Mesendoderm (in vitro differentiated cells): ENCODE measurements at places on chromosomes 4 and X.

DNA sequence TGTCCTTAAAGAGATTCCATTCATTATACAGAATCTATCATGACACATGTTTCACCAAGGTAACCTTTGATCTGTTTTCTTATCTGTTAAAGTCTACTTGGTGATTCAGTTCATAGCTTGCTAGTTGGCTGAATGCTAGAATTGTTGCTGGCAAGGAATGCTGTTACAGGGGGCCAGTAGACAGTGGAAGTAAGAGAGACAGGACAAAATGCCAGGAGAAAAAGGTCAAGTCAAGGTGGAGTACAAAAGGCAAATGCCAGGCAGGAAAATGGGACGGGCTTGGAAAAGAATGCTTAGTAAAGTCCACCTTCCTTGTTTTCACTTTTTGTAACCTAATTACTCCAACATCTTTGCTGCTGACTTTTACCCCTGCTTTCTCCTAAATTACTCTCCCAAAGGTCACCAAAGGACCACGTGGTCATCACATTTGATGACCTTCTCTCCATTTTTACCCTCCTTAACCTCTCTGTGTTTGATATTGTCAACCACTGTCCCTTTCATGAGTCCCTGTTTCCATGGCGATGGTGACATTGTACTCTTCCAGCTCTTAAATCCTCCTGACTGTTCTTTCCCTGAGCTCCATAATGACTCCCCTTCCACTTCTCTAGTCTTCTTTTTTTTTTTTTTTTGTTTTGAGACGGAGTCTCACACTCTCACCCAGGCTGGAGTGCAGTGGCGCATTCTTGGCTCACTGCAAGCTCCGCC, 24.5 kb upstream of the TAPT1 start:
- no peak overlapping the region for H3K4me3 ChIP-seq
- no peaks in the 10 kb centered on the region for H3K27me3 ChIP-seq
- H3K4me1 ChIP-seq = peaks cover 3% of the 10 kb centered on the region
- DNase-seq = peak; percentile 22
- H3K27ac ChIP-seq = no peak overlapping the region
- no peaks in the 10 kb centered on the region for H3K36me3 ChIP-seq

GRCh38 chrX:5176766-5177165, 1051.9 kb downstream of the NLGN4X start:
- no peaks in the 10 kb centered on the region for H3K4me1 ChIP-seq
- no peaks in the 10 kb centered on the region for H3K36me3 ChIP-seq
- H3K27ac ChIP-seq = no peak overlapping the region
- H3K27me3 ChIP-seq = no peaks in the 10 kb centered on the region

DNA sequence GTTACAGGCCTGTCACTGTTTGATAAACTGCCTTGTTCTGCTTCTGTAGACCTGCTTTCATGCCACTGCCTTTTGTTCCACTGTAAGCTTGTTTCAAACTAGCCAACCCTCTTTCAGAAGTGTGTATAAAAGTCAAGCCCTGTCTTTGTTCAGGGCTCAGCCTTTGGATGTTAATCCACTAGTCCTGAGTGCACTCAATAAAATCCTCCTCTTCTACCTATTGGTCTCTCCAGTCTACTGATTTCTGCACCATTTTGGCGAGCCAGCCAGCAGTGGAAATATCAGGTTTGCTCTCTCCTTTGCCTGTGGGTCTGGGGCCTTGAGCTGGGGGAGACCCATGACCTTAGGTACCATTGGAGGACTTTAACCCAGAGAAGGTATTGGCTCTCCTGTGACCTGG, 901.6 kb upstream of the NDST4 start:
- H3K27ac ChIP-seq = no peak overlapping the region
- no peaks in the 10 kb centered on the region for H3K27me3 ChIP-seq

GRCh38 chr4:176595257-176595656, 197.5 kb downstream of the VEGFC start:
- no peaks in the 10 kb centered on the region for H3K27me3 ChIP-seq
- no peak overlapping the region for H3K27ac ChIP-seq
- no peaks in the 10 kb centered on the region for H3K4me1 ChIP-seq
- no peaks in the 10 kb centered on the region for H3K36me3 ChIP-seq
- peak; percentile 21 for DNase-seq
- no peak overlapping the region for H3K4me3 ChIP-seq

- H3K27ac ChIP-seq = no peak overlapping the region
- H3K36me3 ChIP-seq = no peaks in the 10 kb centered on the region
- H3K4me3 ChIP-seq = peak overlapping the region; percentile 44
These were observed 806 bp upstream of the CD99L2 start for GRCh38 chrX:150899191-150899757.

GRCh38 chrX:714131-714530, 83.5 kb downstream of the SHOX start:
- H3K4me3 ChIP-seq = no peak overlapping the region
- H3K27ac ChIP-seq = no peak overlapping the region
- no peak for DNase-seq
- no peaks in the 10 kb centered on the region for H3K36me3 ChIP-seq
- no peaks in the 10 kb centered on the region for H3K4me1 ChIP-seq

DNA sequence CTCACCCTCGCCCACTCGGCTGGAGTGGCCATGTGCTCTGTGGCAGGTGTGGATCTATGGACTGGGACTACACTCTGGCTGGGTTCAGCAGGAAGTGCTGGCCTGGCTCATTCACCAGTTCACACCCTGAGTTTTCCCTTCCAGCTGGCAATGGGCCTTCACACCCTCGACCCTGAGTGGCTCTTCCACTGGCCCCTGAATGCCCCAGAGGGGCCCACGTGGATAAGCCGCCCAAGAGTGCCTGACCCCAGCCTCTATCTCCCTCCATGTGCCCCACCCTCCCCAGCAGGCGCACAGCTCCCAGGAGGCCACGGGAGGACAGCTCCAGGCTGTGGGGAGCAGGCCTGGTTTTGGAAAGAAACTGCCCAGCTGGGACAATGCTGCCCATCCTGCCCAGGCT, 234.1 kb downstream of the AFAP1 start:
- no peak overlapping the region for H3K4me3 ChIP-seq
- no peaks in the 10 kb centered on the region for H3K36me3 ChIP-seq
- no peak for DNase-seq
- no peak overlapping the region for H3K27ac ChIP-seq

- H3K4me1 ChIP-seq = no peaks in the 10 kb centered on the region
- peak overlapping the region; percentile 36 for H3K27ac ChIP-seq
- no peaks in the 10 kb centered on the region for H3K36me3 ChIP-seq
- no peak overlapping the region for H3K4me3 ChIP-seq
- DNase-seq = peak; percentile 85
These were observed 983.7 kb upstream of the LCORL start for GRCh38 chr4:19005211-19005610.

GRCh38 chr4:177285953-177286352, 23.7 kb upstream of the NEIL3 start:
- H3K4me3 ChIP-seq = no peak overlapping the region
- no peaks in the 10 kb centered on the region for H3K27me3 ChIP-seq
- no peak for DNase-seq
- no peak overlapping the region for H3K27ac ChIP-seq
- H3K4me1 ChIP-seq = no peaks in the 10 kb centered on the region
- no peaks in the 10 kb centered on the region for H3K36me3 ChIP-seq

DNA sequence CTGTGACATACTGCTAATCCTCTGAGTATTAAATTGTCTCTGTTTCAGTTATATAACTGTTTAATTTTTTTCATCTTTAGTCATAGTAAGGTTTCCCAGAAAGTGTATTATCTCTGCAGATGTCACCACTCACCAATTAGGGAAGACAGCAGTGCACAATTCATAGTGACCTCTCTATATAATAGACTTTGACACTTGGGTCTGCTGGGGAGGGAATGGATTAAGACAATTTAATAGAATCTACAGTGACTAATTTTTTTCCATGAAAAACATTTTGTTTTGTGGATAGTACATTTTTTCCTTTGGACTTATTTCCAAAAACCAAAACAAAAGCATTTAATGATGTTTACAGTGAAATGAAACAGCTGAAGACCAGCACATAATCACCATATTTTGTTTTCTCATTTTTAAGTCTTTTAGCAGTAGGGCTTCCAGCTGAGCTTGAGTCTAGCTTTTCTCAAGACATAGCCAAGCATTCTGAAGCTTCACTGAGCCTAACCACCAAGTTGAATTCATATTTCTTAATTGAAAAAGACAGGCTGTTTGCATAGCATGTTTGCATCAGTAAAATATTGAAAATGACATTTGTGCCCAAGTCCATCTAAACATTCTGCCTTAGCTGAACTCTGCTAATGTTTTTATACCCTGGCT, 69.5 kb downstream of the PCDH19 start:
- no peaks in the 10 kb centered on the region for H3K27me3 ChIP-seq
- H3K4me1 ChIP-seq = no peaks in the 10 kb centered on the region
- DNase-seq = no peak

GRCh38 chr4:173794662-173795061, 264.6 kb upstream of the HAND2 start:
- no peaks in the 10 kb centered on the region for H3K36me3 ChIP-seq
- no peak overlapping the region for H3K4me3 ChIP-seq
- DNase-seq = no peak
- no peak overlapping the region for H3K27ac ChIP-seq

DNA sequence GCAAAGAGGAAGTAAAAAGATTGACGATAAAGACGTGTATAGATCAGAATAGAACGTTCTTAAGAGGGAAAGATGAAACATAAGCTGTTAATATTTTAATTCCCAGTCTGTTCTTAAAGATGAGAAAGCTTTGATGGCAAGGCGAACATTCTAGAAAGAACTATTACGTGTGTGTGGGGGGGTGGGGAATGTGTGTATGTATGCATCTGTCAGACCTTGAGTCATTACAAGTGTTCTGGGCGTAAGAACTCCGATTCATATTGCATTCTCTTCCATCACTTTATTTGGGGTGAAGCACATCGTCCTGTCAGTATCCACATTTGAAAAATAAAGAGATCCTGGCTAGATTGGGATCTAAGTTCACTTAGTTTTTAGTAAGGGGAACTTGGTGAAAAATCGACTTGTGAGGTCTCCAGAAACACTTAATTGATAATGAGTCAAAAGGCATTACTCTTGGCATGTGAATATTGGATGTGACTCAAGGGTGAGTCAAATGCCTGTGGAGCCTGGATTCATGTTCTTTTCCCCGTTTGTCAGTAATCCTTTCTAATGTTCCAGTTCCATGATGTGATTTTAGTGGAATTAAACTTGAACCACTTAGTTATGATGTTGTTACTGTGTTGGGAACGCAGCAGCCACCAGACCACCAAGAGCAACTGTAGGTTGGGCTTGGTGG, 3.1 kb downstream of the SMS start:
- no peak for DNase-seq
- peaks cover 3% of the 10 kb centered on the region for H3K4me1 ChIP-seq
- H3K4me3 ChIP-seq = no peak overlapping the region
- H3K27ac ChIP-seq = no peak overlapping the region

GRCh38 chrX:47573341-47574075, 8.7 kb upstream of the TIMP1 start:
- H3K36me3 ChIP-seq = peaks cover 2% of the 10 kb centered on the region
- no peaks in the 10 kb centered on the region for H3K27me3 ChIP-seq
- H3K4me3 ChIP-seq = no peak overlapping the region
- H3K4me1 ChIP-seq = no peaks in the 10 kb centered on the region

DNA sequence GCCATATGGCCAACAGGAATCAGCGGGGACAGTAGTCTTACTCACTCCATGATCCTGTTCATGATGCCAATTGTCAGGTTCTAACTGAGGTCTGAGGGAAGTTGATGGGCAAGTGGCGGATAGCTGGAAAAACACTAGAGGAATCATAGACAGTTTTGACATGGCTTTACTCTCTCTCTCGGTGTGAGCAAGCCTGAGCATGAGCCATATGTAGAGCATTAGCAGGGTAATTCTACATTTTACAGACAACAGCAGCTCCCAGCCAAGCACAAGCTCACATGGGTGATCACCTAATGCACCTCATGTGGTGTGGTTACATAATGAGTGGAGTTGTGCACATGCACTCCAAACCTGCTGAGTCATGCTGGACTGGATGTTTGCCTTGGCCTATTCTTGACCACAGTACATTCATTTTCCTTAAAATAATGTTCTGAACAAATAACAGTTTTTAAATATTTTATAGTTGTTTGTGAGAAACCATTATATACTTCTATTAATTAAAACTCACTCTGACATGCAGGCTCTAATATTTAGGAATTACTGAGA, 429.2 kb downstream of the GPAT3 start:
- no peaks in the 10 kb centered on the region for H3K27me3 ChIP-seq
- H3K4me1 ChIP-seq = no peaks in the 10 kb centered on the region
- no peak overlapping the region for H3K4me3 ChIP-seq

DNA sequence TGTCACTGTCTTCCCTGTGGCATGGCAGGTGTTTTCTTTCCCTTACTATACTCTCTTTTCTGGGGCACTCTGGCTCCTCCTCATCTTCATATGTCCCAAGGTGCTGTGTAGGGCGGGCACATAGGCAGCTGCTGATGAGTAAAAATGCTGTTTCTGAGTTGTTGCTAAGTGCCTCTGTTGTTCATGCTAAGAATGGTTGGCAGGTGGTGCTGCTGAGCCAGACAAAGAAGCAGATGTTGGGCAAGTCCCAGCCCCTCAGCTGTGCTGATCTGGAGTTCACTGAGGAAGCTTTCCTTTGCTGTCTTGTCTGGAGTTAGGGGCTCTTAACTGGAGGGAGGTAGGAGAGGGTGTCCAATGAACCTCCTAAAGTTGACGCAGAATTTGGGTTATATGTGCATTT, 40.6 kb downstream of the HADH start:
- H3K4me1 ChIP-seq = no peaks in the 10 kb centered on the region
- H3K27ac ChIP-seq = no peak overlapping the region
- no peak overlapping the region for H3K4me3 ChIP-seq
- peaks cover 10% of the 10 kb centered on the region for H3K36me3 ChIP-seq
- no peaks in the 10 kb centered on the region for H3K27me3 ChIP-seq

GRCh38 chr4:37452952-37453280, 208.4 kb downstream of the NWD2 start:
- H3K36me3 ChIP-seq = no peaks in the 10 kb centered on the region
- H3K27me3 ChIP-seq = peaks cover 1% of the 10 kb centered on the region
- no peaks in the 10 kb centered on the region for H3K4me1 ChIP-seq
- DNase-seq = peak; percentile 92

DNA sequence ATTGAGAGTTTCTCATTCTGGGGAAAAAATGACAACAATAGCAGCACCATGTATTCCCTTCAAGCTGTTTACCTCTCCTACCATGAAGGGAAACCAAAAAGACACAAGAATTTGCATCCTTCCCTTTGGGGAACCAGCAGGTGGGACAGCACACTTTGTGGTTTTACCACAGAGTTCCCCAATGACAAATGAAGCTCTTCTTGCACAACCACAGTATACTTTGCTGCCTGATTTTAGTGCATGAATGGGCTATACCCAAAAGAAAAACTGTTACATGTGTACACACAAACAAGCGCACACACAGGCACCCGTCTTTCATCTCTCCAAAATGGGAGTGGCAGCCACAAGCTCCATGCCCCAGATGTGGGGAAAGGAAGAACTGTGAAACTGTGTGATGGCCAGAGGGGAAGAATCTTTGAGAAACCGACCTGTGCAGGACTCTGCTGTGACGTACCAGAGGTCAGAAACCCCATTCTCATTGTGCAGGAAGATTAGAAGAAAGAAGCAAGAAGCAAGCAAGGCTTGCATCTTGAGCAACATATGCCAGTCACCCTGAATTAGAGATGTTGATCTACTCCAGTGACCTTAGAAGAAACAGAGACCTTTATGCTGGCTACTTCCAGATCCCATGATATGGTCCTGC, 2.7 kb upstream of the MAML3 start:
- H3K4me1 ChIP-seq = no peaks in the 10 kb centered on the region
- H3K4me3 ChIP-seq = no peak overlapping the region
- DNase-seq = no peak
- no peak overlapping the region for H3K27ac ChIP-seq

GRCh38 chr4:72671980-72672379, 103.0 kb upstream of the ADAMTS3 start:
- no peaks in the 10 kb centered on the region for H3K27me3 ChIP-seq
- no peak for DNase-seq
- no peaks in the 10 kb centered on the region for H3K4me1 ChIP-seq
- H3K27ac ChIP-seq = no peak overlapping the region
- no peak overlapping the region for H3K4me3 ChIP-seq
